ENCODE measurements at places on chromosomes 5 and 9. TPM values are rescaled to one million over a fixed set of nuclear protein-coding genes. Genes with fewer than 3 reads are reported as not detected.

Gene ZNF454
- 0.85 TPM for total RNA-seq

Gene FBXO4
- total RNA-seq: 14.0 TPM

Gene PDCD1LG2
- 20.1 TPM for total RNA-seq

Gene CDH10
- total RNA-seq: 0.16 TPM

Gene TCF7
- total RNA-seq: 1.6 TPM

Gene CKMT2
- total RNA-seq: not detected

Data from hair follicle dermal papilla cell (primary cell).